ENCODE measurements at places on chromosomes 4 and X. TPM values are rescaled to one million over a fixed set of nuclear protein-coding genes. Genes with fewer than 3 reads are reported as not detected.

The PDCL2 gene
- total RNA-seq: not detected

The SPANXN4 gene
- not detected for total RNA-seq

GRCh38 chrX:47446431-47446830 lies 36.6 kb downstream of the ZNF41 start:
- no peak for DNase-seq

- DNase-seq: no peak
Measured at GRCh38 chrX:150088042-150088441, 149.8 kb upstream of the EOLA2 start.

- no peak for DNase-seq
Measured at GRCh38 chr4:7034262-7035081, 8.7 kb upstream of the TADA2B start.
